KG1 (cell line): ENCODE measurements at places on chromosomes 5 and 9.

DNA sequence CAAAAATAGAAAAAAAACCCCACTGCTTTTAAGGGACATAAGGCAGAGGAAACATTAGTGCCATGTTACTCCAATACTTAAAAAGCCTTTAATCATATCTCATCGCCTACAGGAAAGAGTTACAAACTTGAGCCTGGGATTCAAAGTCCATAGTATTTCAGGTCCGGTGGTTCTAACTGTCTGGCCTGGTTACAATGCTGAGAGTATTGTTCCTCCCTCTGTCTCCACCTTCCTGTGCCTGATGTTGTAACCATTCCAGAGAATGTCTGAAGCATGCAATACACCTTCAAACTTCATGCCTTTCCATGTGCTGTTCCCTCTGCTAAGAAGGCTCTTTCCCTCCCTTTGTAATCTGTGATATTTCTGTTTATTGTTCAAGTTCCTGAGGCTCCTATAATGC, 41.6 kb upstream of the SLC36A2 start:
- DNase-seq, result no peak

GRCh38 chr9:1538301-1538700, 476.8 kb upstream of the SMARCA2 start:
- no peak for DNase-seq

DNA sequence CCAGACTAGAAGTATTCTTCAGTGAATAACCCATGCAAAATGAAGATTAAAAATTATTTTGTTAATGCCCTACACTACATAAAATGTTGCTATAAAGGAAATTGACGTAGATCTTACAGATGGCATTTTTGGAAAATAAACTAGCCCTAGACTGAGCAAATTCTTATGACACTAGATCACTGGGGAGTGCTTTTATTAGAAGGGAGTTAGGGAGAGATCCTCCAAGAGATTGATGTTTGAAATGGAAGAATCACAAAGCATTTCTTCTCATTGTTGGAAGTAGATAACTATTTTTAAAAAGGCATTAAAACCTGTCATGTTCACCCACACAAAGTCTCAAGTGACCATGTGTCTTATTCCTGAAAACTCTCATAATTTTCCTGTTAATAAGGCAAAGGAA, 351.1 kb upstream of the TLE4 start:
- no peak for DNase-seq

DNA sequence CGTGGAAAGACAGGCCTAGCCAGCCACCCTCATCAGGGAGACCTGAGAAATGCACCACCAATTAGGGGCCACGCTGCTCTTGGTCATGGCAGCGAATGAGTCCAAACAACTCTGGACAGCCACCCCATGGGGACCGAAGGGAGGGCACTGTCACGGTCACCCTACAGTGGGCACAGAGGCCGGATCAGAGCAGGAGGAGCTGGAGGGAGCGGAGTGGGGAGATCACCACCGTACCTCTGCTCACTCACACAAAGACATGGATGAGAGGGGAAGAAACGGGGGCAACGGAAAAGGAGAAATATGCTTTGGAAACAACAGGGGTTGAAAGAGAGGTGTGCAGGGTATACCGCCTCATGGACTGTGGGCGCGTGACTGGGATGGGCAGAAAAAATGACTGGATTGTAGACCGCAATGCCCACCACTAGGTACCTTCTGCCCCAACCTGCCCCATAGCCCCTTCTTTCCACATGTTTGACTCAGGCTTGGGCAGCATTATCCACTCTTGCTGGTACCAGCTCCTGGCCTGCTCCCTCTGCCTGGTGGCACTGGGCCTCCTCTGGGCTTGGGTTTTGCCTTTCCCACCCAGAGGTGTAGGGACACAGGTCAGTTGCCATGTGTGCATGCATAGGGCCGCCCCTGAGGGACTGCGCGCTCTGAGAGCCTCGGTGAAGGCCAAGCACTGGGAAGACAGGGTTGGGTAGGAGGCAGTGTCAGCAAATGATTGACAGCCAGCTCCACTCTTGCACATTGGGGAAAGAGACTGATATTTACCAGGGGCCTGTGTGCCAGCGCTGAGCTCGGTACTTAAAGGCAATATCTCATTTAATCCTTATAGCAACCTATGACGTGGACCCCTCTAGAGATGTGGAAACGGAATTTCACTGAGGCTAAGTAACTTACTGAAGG, 76.6 kb downstream of the CRB2 start:
- DNase-seq, result no peak

GRCh38 chr5:68288707-68289134, 73.2 kb downstream of the PIK3R1 start:
- DNase-seq, result no peak

DNA sequence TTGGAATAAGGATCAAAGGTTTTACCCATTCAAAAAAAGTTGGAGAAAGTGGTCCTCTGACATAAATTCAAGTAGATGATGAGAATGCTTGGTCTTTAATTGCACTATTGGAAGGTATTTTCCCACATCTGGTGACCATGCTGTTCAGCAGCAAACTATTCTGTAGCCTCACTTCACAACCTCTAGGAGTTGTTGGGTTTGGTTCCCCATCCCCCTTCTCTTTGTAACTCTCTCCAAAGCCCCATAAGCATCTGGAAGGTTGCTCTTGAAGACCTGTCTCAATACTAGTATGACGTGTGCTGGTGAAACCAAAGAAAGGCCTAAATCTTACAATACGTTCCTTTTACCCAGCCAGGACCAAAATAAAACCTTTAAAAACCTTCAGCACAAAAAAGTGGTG, 8.5 kb downstream of the RGMB start:
- DNase-seq, result no peak

- no peak for DNase-seq
These were observed 15.3 kb downstream of the GABRA1 start for GRCh38 chr5:161863259-161863658.

GRCh38 chr5:108259306-108259705, 122.6 kb downstream of the FBXL17 start:
- no peak for DNase-seq

DNA sequence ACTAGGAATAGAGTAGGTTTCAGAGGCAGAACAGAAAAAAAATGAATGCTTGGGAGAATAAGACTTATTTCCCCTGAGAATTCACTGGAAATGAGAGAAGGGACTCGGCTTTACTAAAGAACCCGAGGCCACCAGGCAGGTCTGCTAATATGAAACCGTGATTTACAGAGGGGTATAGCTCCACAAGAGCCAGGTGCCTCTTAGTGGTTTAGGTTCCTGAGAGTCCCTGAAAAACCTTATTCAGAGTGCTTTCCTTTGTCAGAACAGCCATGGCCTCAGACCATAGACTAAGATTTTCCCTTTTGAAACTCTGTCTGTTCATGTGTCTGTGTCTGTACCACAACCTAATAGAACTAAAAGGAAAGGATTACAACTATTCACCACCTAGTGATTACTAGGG, 35.9 kb upstream of the PUM3 start:
- no peak for DNase-seq

GRCh38 chr5:102453716-102454115, 45.1 kb downstream of the SLCO6A1 start:
- no peak for DNase-seq

DNA sequence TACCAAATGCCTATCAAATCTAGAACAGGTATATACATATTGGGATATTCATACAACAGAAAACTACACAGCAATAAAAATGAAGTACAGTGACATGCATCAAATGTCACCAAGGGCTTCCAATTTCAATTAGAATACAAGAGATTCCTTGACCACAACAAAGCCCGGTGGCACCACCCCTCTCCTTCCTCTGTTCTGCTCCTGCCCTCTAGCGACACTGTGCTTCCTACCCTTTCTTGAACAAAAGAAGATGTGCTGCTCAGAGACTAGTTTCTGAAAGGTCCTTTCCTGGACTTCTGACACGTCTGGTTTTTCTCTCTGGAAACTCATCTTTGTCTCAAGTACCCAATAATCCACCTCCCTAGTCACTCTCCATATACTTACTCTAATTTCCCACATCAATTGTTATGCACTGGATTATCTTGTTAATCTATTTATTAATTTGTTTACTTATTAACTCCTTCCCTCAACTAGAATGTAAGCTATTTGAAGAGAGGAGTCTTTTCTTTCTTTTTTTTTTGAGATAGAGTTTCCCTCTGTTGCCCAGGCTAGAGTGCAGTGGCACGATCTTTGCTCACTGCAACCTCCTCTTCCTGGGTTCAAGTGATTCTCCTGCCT, 70.4 kb upstream of the CTSV start:
- no peak for DNase-seq
